ENCODE measurements at places on chromosomes 6 and 20.

GRCh38 chr6:126204598-126204997 is 135.3 kb upstream of the CENPW start:
- no peak for DNase-seq

DNA sequence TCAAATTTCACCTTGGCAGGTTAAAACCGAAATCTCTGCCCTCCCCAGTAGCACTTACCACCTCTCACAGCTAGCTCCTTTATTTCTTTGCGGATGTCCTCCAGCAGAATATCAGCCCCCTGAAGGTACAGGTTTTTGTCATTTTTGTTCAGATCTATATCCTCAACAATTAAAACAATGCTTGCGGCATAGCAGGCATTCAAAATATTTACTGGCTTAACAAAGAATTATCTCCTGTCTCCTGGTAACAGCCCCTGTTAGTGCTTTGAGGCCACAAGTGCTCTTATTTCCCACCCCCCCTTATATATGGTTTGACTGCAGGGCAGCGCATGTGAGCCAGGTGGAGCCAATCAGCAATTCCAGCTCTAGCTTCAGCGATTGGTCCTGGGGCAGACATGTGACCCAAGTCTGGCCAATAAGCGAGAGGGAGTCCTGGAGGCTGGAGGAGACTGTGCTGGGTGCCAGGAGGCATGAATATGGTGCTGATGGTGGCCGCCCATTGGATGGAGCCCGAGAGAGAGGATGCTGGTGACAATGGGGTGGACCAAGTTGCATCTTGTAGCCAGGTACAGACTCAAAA is 21.0 kb downstream of the SULF2 start:
- no peak for DNase-seq

- DNase-seq: no peak
Observed at GRCh38 chr6:151690303-151690702, 117.2 kb upstream of the ESR1 start.

DNA sequence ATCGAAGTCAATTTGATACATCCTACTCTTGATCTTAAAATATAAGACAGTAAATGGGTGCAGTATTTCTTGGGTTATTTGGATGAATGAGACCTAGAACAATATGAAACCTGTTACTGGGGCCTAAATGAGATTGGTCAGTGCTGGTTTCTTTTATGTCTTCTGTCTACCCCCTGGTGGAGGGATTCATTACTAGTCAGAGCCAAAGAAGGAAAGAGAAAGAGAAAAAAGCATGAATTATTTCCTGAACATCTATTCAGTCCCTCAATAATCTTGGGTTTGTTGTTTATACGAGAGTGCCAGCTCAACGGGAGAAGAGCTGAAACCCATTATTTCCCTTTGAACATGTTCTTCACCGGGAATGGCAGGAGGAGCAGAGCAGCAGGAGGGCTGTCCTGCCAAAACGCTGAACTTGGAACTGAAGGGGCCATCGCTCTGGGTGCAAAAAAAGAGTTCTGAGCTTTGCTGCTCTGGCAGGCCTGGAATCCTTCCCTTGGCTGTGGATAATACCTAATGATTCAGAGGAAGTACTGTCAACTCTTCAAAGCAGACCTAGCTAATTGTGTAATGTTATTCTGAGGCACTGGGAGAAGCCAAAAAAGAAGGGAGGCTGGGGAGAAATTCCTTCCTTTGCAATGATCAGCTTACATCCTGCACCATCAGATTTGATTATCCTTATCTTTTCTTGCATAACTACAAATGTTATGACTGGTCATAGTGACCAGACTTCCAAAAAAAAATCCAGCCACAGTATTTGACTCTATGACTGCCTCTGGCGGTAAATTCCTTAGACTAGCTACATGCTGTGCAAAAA is 72.0 kb downstream of the BLOC1S5 start:
- DNase-seq: no peak

- DNase-seq: no peak
Observed at GRCh38 chr6:126117251-126117650, 130.9 kb downstream of the TRMT11 start.

DNA sequence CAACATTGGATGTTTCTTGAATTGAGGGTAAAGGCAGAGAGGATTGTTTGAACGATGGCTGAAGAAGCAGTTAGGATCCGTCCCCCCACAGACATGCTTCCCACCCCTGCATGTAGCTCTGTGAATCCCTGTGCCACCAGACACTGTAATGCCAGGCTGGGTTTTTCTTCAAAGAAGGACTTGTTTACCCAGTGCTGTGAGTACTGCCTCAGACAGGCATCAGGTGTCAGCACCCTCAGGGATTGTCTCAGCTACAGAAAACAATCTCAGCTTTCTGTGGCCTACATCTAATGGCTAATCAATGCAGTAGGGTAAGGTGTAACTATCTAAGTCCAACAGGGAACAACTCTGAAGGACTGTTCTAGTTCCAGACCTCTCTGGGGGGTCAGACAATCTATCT is 853.0 kb upstream of the EPHA7 start:
- DNase-seq: no peak

GRCh38 chr6:133306931-133307330 is 65.8 kb downstream of the EYA4 start:
- DNase-seq: no peak

- DNase-seq: no peak
Observed at GRCh38 chr20:24667689-24668383, 198.4 kb downstream of the SYNDIG1 start.

DNA sequence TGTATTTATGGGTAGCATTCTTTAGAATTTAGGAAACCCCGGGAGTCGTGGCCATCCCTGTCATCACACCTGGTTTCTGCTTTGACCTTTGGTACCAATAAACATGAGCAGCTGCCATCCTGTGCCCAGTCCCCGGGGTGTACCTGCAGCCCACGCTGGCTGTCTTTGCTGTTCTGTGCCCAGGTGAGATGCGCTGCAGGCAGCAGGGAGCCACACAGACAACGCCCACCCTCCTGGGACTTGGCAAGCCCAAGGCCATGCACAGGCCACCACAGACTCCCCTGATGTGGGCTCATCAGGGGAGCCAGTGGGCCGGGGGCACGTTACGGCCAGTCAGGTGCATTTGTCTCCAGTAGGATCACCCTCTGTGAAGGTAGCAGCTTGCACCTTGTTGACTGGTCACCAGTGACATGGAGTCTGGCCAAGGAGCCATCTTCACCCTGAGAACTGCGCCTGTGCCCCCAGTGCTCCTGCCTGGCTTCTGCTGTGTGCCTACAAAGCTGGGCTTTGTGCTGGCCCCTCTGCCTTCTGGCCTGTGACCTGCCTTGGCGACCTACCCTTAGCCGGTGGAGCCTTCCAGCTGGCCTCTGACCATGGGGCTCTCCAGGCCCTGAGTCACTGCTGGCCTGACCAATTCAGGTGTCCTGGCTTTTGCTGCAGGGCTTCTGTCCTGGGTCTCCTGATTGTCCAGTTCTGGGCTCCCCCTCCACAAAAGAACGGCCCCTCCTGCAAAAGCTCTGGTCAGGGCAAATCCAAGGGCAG is 14.2 kb upstream of the UNC93A start:
- no peak for DNase-seq

GRCh38 chr6:134145786-134146185 is 93.4 kb upstream of the SLC2A12 start:
- no peak for DNase-seq

- no peak for DNase-seq
Observed at GRCh38 chr6:7762760-7763159, 36.9 kb downstream of the BMP6 start.

- DNase-seq: no peak
Observed at GRCh38 chr6:116221067-116221466, 32.8 kb downstream of the TSPYL4 start.

DNA sequence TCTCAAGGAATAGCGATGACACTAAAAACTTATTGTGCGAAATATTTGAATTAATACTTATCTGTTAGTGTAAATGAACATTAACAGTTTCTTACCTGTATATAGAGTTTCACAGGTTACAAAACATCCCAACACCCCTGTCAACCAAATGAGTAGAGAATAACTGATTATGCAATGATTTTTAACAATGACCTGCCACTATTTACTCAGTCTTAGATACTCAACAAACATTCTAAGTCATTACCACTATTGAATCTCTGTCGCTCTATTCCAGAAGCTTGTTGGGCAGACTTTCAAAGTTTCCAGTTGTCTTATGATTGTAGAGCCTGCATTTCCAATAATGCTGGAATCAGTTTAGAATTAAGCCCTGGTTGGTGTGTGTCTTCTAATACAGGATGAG is 85.5 kb downstream of the RNF182 start:
- DNase-seq: no peak
